IMR-90 (cell line): ENCODE measurements at places on chromosomes 5 and 9. TPM values are rescaled to one million over a fixed set of nuclear protein-coding genes. Genes with fewer than 3 reads are reported as not detected.

GRCh38 chr5:97735209-97735608, 552.2 kb upstream of the RIOK2 start:
- no peaks in the 10 kb centered on the region for H3K36me3 ChIP-seq
- no peak overlapping the region for H3K27ac ChIP-seq
- H3K27me3 ChIP-seq = no peaks in the 10 kb centered on the region

GRCh38 chr9:32518276-32518675, 7.7 kb downstream of the RIGI start:
- H3K27me3 ChIP-seq = no peaks in the 10 kb centered on the region
- no peak overlapping the region for H3K27ac ChIP-seq
- H3K4me3 ChIP-seq = no peak overlapping the region
- no peak for DNase-seq
- H3K36me3 ChIP-seq = peaks cover 4% of the 10 kb centered on the region; the same call in 1 of the 2 replicates
- H3K4me1 ChIP-seq = no peaks in the 10 kb centered on the region

ALDH1A1 gene
- not detected in 2 replicates for polyA plus RNA-seq

- no peak overlapping the region for H3K27ac ChIP-seq
- no peaks in the 10 kb centered on the region for H3K27me3 ChIP-seq
- H3K36me3 ChIP-seq = no peaks in the 10 kb centered on the region
- H3K4me3 ChIP-seq = no peak overlapping the region
These were observed 18.6 kb upstream of the SUSD1 start for GRCh38 chr9:112193572-112194288.

- no peaks in the 10 kb centered on the region for H3K36me3 ChIP-seq
- no peak overlapping the region for H3K4me3 ChIP-seq
- no peak overlapping the region for H3K27ac ChIP-seq
- DNase-seq = no peak
These were observed 88.2 kb upstream of the FAM174A start for GRCh38 chr5:100446879-100447430.

NDST1 gene
- polyA plus RNA-seq = 80.4 and 101 TPM in 2 replicates

DNA sequence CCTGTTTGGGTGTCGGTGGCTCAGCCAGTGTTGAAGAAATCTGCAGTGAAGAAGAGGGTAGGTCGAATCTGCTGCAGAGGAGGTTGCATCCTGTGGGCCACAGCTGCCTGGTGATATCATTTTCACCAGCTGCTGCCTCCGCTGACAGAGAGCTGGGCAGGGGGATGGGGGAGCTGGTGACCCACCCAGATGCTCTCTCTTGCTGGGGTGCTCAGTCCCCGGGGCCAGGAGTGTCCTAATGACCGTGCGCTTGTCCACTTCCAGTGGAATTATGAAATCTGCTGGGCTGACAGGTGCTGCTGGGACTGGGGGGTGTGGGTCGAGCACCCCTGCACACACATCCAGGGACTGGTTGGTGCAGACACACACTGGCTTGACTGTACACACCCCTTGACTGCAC, 83.2 kb upstream of the IRX4 start:
- no peaks in the 10 kb centered on the region for H3K4me1 ChIP-seq
- no peaks in the 10 kb centered on the region for H3K27me3 ChIP-seq
- no peaks in the 10 kb centered on the region for H3K36me3 ChIP-seq

DNA sequence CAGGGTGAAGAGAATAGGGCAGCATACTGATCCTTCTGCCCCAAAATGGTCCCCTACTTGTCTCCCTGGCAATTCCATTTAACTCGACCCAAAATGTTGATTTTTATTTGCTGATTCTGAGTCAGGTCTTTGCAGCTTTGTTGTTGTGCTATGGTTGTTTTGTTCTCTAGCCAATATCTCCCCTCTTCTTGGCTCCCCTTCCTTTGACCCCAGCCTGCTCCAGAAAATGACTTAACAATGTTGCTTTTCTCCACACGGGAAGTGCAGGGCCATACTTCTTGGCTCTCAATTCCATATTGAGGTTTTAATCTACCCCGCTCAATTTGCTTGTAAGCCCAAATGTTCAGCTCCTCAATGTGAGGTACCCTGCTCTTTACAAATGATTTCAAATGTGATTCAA, 330.0 kb downstream of the RASEF start:
- H3K27ac ChIP-seq = no peak overlapping the region
- no peak for DNase-seq
- no peaks in the 10 kb centered on the region for H3K27me3 ChIP-seq
- no peak overlapping the region for H3K4me3 ChIP-seq
- H3K4me1 ChIP-seq = no peaks in the 10 kb centered on the region

- no peaks in the 10 kb centered on the region for H3K4me1 ChIP-seq
- H3K27ac ChIP-seq = no peak overlapping the region
- no peak overlapping the region for H3K4me3 ChIP-seq
- DNase-seq = no peak
- no peaks in the 10 kb centered on the region for H3K36me3 ChIP-seq
These were observed 229.2 kb downstream of the MRPS30 start for GRCh38 chr5:45037927-45038326.

DNA sequence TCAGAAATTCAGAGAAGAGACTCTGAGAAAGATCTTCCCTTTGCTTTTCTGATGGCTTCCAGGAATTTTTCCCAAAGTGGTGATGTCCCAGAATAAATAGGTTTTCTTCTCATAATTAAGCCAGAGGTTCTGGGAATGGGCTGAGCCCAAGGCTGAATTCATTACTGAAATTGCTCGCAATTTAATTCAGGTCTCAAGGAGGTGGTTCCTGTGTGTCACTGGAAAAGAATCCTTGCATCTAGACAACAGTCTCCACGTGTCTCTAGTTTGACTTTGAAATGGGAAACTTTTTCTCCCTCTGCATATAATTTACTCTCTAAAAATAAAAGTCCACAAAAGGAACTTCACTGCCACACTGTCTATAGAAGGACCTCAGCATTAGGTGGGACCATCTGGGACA, 27.8 kb upstream of the STX17 start:
- peak; percentile 12 for DNase-seq
- H3K27ac ChIP-seq = no peak overlapping the region
- no peaks in the 10 kb centered on the region; the same call in 1 of the 2 replicates for H3K27me3 ChIP-seq
- peaks cover 2% of the 10 kb centered on the region; the same call in 1 of the 2 replicates for H3K4me1 ChIP-seq
- H3K36me3 ChIP-seq = no peaks in the 10 kb centered on the region

NPR3 gene
- polyA plus RNA-seq = 23.2 and 24.6 TPM in 2 replicates
